GF-D8 (cell line): ENCODE measurements at places on chromosomes 1 and 21.

DNA sequence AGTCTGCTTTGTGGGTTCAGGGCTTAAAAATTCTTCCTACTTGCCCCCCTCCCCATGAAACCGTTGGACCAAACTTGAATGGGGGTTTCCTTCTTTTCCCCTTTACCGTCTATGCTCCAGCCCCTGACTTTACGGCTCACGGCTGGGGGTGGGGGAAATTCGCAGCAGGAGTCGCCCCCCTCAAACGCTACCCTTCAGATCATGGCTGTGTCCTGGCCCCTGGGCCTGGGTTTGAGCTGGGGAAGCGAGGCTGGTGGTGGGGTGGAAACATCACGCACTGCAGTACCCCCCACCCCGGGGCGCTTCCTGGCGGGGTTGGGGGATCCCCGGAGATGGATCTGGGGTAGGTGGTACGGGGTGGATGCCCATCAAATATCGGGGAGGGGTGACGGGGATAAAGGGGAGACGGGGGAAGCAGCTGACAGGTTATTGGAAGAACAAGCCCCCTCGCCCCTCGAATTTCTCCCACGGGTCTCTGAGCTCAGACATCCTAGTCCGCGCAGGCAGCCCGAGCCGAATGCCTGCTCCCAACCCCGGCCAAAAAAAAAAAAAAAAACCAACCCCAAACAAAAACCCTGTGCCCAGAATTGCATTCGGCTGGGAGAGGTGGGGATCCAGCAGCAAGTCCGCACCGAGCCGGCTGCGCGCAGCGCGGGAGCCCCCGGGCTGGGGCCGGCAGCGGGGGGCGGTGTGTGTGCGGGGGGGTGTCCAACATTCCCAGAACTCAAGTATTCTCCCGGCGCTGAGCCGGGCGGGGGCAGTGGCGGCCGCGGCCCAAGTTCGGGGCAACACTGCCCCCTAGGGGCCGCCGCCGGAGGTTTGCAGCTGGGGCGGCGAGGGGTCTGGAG is 59.0 kb upstream of the ACOT11 start:
- DNase-seq = peak; percentile 28

- DNase-seq = no peak
These were observed 28.4 kb downstream of the TMCO4 start for GRCh38 chr1:19771350-19771749.

DNA sequence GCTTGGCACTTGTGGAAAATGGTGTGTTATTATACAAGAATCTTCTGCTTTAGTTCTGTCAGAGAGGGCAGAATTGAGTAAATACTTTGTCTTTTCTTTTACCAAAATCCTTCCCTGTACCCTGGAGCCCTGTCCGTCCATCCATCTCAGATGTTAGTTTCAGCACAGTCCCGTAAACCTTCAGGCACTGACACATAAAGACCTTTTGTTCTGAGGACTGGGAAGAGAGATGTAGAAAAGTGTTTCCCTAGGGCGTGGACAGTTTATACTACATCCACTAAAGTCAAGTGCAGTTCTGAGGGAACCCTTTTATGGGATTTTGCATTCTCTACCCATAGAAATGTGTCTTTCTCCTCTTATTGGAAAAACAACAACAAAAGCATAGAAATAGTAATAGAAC is 162.4 kb downstream of the PDE4B start:
- no peak for DNase-seq

DNA sequence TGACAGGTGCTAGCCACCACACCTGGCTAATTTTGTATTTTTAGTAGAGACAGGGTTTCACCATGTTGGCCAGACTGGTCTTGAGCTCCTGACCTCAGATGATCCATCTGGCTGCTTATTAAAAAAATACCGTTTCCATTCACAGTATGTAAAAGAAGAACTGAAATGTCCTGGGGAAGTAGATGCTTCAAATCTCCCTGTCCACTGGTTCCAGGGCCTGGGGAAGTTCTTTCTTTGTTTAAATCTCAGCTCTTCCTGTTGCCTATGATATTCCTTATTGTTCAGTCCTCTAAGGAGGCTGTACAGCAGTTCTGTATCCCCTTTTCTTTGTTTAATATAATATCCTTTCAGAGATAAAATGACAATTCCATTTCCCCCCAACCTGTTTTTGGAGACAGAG is 47.4 kb downstream of the ZMYM1 start:
- no peak for DNase-seq

GRCh38 chr1:203778146-203778545 is 13.2 kb downstream of the LAX1 start:
- DNase-seq = no peak

GRCh38 chr1:181312946-181313345 is 170.4 kb upstream of the CACNA1E start:
- no peak for DNase-seq

- peak; percentile 14 for DNase-seq
These were observed 28.1 kb downstream of the MDM4 start for GRCh38 chr1:204544321-204544720.

DNA sequence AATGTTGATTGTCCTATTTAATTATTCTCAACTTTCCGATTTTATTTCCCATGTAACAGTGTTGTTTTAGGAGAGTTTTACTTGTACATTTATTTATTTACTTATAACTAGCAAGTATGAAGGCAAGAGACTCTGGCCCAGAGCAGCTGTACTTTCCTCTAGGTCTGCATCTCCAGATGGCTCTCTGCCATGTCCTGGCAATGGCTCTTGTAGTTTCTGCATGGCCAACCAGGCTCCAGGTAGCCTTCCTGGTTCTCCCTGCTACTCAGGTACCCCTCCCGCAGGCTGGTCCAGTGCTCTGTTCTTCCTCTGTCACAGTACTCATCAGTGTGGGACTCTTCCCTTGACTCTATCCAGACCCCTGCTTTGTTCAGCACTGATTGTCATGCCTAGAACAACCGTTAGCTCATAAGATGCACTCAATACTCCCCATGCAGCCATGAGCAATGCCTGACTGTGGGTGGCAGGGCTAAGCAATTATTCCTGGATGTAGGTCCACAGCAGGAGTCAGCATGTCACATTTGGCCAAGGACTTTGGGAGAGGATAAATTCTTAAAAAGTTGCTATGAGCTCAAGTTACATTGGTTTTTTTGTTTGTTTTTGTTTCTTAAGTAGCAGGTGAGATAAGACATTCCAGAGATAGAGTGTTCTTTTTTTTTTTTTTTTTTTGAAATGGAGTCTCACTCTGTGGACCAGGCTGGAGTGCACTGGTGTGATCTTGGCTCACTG is 10.9 kb upstream of the IL20 start:
- DNase-seq = no peak

- DNase-seq = no peak
These were observed 2.4 kb downstream of the ESPN start for GRCh38 chr1:6426972-6427350.

DNA sequence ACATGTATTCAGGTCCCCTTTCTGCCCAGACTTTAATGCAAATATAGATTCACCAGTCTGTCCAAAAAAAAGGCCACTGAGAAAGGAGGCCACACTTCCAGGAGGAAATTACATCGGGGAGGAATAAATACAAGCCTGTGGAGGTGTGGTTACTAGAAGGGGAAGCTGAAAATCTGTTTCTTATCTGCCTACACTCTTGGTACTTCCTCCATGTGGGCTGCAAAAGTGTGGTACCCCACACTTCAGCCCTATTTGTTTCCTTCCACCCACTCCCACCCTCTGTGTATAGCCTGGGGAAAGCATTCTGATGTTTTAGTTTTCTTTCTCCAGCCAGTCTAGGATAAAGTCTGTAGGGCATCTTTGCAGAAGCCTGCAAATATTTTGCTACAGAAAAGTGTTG is 38.4 kb downstream of the UTP25 start:
- DNase-seq = peak; percentile 7

GRCh38 chr1:192604979-192605620 is 29.5 kb downstream of the RGS1 start:
- peak; percentile 22 for DNase-seq

DNA sequence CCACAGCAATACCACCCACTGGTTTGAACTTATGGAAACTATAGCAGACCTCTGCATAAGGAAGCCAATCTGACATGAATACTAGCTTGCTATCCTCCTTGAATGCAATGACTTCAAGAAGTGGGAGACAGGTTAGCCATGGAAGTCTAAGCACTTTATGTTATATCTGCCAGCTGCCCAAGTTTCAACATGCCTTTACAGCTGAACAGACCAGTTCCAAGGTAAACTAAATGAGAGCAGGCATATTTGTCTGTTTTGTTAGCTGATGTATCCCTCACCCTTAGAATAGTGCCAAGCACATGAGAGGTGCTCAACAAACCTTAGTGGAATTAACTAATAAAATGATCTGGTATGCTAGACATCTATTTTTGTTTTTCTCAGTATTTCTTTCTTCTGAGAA is 65.1 kb downstream of the ALG14 start:
- DNase-seq = no peak

DNA sequence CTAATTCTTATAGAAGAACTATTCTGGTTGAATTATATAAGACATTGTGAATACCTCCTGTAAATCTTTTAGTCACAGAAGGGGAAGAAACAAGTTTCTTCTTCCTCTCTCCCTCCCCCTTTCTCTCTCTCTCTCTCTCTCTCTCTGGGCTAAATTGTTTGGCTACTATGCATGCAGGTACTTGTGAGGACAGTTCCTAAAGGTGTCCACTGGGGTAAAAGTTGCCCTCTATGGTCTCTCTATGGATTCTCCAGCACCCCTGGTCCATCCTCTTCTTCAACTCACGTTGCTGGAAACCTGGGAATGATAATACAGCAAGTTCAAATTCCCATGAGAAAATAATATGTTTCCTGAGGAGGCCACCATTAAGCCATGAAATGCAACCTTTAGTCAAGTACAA is 5.8 kb downstream of the OR6K3 start:
- DNase-seq = no peak

DNA sequence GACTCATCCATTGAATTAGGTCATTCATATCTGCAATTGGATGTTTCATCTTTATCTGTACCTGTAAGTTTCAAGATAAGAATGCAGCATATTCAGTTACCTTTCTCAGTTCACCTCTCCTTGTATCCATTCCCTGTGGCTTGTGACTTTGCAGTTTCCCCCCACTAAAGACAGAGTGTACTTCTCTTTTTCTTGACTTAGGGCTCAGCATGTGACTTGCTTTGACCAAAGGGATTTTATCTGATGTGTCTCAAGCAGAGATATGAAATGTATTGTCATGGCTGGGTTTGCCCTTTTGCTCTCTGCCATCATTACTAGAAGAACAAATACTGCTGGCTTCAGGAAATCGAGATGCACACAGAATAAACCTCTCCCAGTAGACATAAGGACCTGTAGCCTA is 754.8 kb downstream of the ADGRL2 start:
- no peak for DNase-seq

DNA sequence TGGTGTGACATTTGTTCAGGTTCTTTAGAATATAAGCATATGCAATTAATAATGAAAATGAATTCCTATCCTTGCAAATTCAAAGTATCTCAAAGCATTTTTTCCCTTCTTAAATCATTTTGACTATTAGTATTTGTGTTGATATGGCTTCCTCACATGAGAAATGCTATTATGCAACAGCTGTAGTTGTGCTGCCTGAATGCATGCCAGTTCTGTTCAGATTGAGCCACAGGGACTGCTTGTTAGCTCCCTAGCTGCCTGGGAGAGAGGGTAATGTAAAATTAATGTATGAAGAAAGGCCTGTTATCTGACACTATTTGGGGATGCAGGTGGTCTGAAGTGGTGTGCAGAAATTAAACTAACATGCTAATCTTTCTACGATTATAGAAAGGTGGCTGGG is 45.5 kb downstream of the CACHD1 start:
- no peak for DNase-seq

DNA sequence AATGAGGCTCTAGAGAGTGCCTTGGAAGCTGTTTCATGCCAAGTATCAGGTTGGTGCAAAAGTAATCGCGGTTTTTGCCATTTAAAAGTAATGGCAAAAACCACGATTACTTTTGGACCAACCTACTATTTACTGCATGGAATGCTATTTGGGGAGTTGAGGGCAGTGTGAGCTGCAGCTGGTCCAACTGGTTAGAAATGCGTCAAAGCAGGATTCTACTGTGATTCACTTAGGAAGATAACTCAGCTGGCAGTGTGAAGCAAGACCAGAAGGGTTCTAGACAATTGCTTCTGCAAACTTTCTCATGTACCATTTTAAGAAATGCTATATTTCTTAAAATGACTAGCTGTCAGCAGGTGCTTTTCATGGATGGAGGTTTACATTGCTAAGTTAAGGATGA is 21.2 kb upstream of the PLA2G2C start:
- DNase-seq = no peak

- no peak for DNase-seq
These were observed 53.1 kb upstream of the RC3H1 start for GRCh38 chr1:174075245-174075692.

DNA sequence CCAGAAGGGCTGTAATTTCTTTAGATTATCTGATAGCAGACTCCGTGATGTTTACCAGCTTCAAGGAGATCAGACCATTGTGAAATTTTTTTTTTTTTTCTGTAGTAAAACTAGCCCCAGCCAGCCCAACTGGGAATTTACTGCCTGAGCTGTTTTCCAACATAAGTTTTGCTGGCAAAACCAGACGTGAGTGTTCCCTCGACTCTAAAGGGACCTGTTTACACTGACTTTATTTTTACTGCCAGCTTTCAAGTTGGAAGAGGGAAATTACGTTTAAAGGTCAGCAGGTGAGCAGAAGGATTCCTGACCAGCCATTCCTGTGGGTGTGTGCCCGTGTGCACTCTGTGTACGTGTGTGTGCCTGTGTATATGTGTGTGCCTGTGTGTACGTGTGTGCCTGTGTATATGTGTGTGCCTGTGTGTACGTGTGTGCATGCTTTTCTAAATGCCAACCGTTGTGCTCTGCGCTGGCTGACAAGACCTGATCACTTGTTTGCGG is 374 bp downstream of the MAB21L3 start:
- no peak for DNase-seq

GRCh38 chr1:236508593-236509027 is 15.2 kb upstream of the LGALS8 start:
- DNase-seq = no peak

GRCh38 chr1:225760531-225760930 is 17.1 kb upstream of the SRP9 start:
- no peak for DNase-seq

DNA sequence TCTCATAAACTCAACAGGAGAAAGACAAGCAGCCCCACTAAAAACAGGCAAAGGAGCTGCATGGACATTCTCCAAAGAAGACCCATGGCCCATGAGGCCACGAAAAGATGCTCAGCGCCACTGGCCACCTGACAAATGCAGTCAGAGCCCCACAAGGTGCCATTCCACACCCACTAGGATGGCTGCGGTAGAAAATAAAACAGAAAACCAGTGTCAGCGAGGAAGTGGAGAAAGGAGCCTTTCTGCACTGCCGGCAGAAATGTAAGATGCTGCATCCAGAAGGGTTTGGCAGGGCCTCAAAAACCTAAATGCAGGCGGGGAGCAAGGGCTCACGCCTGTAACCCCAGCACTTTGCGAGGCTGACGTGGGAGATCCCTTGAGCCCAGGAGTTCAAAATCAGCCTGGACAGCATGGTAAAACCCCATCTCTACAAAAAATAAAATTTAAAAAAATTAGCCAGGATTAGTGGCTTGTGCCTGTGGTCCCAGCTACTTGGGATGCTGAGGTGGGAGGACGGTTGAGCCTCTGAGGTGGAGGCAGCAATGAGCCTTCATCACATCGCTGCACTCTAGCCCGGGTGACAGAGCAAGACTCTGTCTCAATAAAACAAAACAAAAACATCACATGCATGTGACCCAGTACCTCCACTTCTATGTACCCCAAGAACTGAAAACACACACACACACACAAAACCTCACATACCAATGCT is 4.2 kb downstream of the WNT9A start:
- no peak for DNase-seq

- no peak for DNase-seq
These were observed 39.1 kb upstream of the ECE1 start for GRCh38 chr1:21329209-21329844.
